ENCODE measurements at places on chromosomes 4 and X.
A peak's percentile ranks its signal among the peaks of the same experiment; 100 is the strongest.

GRCh38 chr4:7189475-7190277 lies 2.7 kb upstream of the SORCS2 start:
- DNase-seq, result no peak

DNA sequence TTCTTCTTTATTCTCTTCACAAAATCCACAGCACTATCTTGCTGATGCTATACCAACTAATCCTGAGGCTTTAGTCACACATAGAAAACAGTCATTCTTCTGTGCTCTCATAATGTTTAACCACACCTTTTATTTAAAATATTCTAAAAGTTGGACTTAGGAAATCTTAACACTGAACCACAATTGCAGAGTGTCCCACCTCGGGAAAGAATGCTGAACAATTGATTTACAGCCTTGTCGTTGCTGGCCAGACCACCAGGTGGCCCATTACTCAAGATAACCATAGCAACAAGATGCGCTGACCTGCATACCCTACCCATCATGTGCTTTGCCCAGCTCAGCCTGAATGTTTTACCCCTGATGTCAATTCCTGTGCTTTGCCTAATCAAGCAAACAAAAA lies 100.8 kb downstream of the ARSJ start:
- no peak for DNase-seq

DNA sequence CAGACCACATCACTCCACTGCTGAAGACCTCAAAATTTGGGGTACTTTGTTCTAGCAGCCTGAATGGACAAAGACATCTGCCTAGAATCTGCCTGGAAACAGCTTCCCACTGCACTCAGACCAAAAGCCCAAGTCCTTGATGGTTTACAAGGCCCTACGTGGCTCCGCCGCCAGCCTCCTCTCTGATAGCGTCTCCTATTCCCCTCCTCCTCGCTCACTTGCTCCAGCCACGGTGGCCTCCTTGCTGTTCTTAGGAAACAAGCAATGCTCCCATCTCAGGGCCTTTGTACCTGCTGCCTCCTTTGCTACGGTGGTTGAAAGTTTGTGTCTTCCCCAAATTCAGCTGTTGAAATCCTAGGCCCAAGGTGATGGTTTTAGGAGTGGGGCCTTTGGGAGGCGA lies 34.7 kb upstream of the SORCS2 start:
- no peak for DNase-seq

DNA sequence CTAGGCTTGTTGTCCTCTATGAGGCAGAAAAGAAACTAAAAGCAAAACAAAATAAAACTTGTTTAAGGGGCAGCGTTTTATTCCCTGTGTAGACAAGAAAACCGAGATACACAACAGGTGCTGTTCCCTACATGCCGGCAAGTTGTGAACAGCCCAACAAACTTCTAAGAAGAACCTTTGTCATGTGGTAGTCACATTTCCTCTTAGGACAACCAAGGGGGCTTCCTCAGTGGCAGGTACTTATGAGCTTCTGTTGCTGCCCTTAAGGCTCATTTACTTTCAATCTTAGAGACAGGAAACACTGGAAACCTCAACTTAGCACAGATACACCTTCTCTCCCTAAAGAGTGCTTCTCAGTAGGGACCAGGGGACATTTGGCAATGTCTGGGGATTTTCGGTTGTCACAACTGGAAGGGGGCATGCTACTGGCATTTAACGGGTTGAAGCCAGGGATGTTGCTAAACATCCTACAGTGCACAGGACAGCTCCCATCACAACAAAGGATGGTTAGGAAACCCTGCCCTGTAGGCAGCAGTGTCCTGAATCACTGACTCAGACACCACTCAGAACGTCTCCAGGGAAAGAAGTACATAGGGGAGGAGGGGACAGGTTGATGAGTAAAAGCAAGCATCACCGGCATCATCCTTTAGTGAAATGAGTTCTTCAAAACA lies 111.0 kb downstream of the ASB9 start:
- DNase-seq, result peak; percentile 7

DNA sequence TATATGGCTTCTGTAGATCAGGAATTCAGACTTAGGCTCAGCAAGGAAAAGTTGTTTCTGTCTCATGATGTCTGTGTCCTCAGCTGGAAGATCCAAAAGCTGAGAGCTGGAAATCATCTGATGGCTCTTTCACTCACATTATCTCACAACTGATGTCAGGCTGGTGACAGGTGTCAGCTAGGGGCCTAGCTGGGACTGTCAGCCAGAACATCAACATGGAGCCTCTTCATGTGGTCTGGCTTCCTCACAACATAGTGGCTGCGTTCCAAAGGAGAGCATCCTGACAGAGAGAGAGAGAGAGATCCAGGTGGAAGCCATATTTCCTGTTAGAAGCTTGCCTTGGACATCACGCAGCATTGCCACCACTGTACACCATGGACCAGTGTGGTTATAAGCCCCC lies 10.6 kb upstream of the INTS6L start:
- no peak for DNase-seq

Measured in GM13977 (cell line).